Ammon's horn (tissue), 1 donor: ENCODE measurements at places on chromosomes 7 and 10.

GRCh38 chr10:103542764-103543616, 49.5 kb downstream of the NEURL1 start:
- DNase-seq = peak; percentile 61

GRCh38 chr10:46236546-46236887, 50.3 kb upstream of the ANTXRL start:
- DNase-seq = no peak

DNA sequence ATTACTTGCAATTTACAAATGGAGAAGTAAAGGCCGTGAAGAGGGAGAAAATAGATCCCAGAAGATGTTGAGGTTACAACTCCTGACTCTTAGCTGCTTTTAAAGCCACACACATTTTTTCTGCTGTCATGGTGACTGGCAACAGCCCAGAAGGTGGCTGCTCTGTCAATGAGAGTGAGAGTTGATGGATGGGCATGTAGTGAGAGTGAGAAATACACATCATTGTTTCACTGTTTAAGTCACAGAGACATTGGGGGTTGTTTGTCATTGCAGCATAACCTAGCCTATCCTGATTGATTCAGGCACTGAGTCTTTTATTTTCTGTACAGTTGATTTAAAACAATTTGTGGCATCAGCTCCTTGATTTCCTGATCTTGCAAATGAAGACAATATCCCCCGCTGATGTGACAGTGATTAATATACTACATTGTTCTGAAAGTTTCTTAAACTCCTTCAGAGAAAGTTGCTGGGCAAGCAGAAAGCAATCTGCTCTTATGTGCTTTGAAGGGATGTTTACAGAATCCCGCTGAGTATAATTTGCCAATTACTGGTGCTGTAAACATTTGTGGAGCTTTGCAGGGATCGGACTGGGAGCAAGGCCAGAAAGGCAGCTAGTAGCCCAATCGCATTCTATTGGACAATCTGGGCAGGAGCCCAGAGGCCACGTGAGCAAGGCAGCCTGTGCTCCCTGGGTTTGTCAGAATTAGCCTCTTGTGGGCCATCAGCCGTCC, 229.6 kb downstream of the PRPF18 start:
- peak; percentile 91 for DNase-seq

GRCh38 chr10:30704026-30704600, 74.6 kb upstream of the LYZL2 start:
- DNase-seq = no peak

- DNase-seq = no peak
Measured at GRCh38 chr10:23693501-23693901, 254.6 kb downstream of the OTUD1 start.

- DNase-seq = no peak
Measured at GRCh38 chr7:41261080-41261479, 441.8 kb downstream of the INHBA start.
